Breast epithelium (tissue), 4 donors: ENCODE measurements at places on chromosomes 6 and 20. TPM values are rescaled to one million over a fixed set of nuclear protein-coding genes. Genes with fewer than 3 reads are reported as not detected.

The SYNDIG1 gene
- total RNA-seq: 0.48 TPM

GRCh38 chr20:13661070-13661685 is 22.4 kb upstream of the TASP1 start:
- H3K4me1 ChIP-seq: no peaks in the 10 kb centered on the region
- no peak overlapping the region for H3K4me3 ChIP-seq
- no peaks in the 10 kb centered on the region for H3K27me3 ChIP-seq
- H3K27ac ChIP-seq: peak overlapping the region; percentile 61

DNA sequence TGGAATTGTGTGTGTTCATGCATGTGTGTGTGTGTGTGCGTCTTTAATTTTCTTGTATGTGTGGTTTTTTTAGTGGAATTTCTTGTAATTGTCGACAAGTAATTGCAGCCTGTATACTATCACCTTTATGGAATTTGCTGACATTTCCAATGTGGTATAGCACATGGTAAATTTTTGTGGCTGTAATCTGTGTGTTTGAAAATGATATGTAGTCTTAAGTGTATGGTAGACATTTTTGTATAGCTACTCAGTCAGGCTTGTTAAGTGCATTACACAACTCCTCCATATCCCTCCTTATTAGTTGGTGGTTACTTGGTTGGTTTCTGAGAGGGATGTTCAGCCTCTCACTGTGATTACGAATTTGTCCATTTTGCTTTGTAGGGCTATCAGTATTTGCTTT is 384.5 kb upstream of the HSF2 start:
- no peaks in the 10 kb centered on the region for H3K36me3 ChIP-seq
- H3K4me3 ChIP-seq: no peak overlapping the region
- no peak overlapping the region for H3K27ac ChIP-seq

DNA sequence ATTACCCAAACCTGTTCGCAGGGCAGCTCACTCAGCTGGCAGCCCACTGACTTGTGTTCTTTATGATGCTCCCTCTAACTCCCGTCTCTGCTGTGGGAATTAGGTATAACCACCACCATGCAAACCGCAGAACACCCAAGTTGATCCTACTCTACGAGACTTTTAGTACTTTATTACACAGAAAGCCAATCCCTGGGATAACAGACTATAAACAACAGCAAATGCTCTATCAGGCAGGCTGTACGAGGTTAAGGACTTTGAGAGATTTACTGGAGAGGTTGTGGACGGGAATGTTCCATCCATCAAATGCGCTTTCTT is 241.1 kb downstream of the FOXC1 start:
- no peak for DNase-seq
- no peaks in the 10 kb centered on the region for H3K36me3 ChIP-seq
- H3K4me1 ChIP-seq: no peaks in the 10 kb centered on the region

DNA sequence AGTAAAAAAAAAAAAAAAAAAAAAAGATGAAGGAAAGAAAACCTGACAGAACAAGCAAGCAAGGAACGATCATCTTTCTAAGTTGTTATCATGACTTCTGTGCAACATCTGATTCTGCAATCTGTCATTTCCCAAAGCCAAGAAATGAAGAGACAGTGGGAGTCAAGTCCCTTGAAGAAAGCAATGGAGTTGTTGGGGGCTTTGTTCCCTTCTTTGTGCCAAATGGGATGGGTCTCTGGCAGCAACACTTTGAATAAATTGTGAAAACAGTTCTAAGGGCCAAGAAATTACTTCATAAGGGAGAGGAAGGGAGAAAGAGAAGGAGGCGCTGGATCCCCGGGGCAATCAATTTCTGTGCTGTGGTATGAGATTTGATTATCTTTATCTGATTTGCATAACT is 33.3 kb upstream of the RSPO3 start:
- no peaks in the 10 kb centered on the region for H3K4me1 ChIP-seq
- H3K27me3 ChIP-seq: no peaks in the 10 kb centered on the region
- no peak for DNase-seq
- H3K27ac ChIP-seq: no peak overlapping the region
- H3K4me3 ChIP-seq: no peak overlapping the region
